ENCODE measurements at places on chromosomes 16 and 17.

- DNase-seq = no peak
Measured at GRCh38 chr16:89412811-89413210, 77.5 kb downstream of the ANKRD11 start.

DNA sequence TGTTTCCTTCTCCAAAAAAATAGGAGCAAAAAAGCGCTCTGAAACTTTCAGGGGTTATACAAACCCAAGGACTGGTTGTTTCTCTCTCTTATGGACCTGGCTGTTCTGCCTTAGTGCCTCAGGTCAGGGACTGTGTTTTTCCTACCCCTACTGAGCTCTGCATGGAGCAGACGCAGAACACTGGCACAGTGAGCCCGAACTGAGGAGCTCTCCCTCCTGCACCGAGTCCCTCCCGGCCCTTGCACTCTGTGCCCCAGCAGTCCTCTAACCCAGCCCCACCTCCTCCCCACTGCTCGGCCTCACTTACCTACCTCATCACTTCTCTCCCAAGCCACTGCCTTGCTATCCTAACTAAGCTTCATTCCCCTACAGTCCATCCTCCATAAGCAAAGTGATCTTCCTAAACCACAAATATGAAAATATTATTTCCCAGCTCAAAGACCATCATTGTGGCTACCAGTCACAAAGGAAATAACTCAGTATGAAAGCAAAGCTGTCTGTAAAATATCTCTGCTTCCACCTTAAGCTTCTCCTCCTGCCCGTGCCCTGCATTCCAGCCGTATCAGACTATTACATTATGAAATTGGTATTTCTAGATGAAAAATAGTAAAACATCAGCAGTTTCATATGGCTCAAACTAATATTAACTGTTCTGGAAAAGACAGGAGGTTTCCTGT, 13.6 kb downstream of the MEIOB start:
- DNase-seq = no peak

DNA sequence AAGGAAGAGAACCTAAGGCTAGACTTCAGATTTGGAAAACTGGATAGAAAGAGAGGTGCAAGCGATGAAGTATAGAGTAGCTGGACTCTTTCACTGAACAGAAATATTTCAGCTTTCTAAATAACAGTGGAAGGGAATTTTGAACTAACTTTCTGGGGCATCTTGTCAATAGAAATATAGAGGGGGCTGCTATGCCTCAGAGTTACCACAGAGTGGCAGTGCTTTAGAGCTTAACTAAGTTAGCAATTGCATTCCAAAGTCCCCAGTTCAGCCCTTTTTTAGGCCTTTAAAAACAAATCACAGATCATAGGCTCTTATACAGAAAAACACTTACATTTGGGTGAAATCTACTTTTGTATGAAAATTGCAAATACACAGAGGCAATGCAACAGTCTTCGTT, 154.2 kb upstream of the CDH8 start:
- DNase-seq = no peak

GRCh38 chr17:50048146-50048720, 7.7 kb upstream of the ITGA3 start:
- DNase-seq = no peak

DNA sequence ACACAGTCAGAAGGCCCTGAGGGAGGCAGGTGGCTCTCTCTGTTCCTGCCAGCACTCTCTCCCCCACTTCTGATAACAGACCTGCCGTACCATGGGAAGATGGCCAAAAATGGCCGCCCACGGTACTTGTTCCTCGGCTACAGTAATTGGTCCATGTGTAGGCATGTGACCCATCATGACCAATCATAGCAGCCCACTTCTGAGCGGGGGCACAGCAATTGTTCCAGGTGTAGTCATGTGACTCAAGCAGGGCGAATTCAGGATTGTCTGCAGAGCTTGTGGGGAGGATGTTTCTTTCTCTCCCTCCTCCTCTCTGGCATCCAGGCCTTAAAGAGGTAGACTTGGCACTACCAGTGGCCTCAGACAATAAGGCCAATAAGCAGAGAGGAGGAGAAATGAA, 250.4 kb downstream of the MRTFB start:
- no peak for DNase-seq

DNA sequence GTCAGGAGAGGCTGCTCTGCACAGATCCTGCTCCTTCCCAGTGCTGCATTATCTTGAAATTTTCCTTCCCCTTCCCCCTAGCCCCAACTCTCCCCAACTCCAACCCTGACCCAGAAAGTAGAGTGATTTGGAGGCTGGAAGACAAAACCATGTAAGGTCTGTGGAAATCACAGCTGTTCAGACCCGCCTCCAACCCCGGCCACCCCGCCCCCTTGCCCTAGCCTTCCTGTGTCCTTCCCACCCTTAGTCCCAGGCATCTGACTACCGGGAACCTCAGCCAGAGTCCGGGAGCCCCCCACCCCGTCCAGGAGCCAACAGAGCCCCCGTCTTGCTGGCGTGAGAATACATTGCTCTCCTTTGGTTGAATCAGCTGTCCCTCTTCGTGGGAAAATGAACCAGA, at the start of gene AOC3:
Gene AOC3 (plus strand): TSS at position 246 of the 400 bp plus-strand sequence. CDS start 145 bp downstream, at position 391.
- DNase-seq = no peak

GRCh38 chr17:16911141-16911937, 60.6 kb downstream of the TNFRSF13B start:
- no peak for DNase-seq

- DNase-seq = peak; percentile 44
Measured at GRCh38 chr17:41530062-41531048, 2.2 kb upstream of the KRT19 start.

DNA sequence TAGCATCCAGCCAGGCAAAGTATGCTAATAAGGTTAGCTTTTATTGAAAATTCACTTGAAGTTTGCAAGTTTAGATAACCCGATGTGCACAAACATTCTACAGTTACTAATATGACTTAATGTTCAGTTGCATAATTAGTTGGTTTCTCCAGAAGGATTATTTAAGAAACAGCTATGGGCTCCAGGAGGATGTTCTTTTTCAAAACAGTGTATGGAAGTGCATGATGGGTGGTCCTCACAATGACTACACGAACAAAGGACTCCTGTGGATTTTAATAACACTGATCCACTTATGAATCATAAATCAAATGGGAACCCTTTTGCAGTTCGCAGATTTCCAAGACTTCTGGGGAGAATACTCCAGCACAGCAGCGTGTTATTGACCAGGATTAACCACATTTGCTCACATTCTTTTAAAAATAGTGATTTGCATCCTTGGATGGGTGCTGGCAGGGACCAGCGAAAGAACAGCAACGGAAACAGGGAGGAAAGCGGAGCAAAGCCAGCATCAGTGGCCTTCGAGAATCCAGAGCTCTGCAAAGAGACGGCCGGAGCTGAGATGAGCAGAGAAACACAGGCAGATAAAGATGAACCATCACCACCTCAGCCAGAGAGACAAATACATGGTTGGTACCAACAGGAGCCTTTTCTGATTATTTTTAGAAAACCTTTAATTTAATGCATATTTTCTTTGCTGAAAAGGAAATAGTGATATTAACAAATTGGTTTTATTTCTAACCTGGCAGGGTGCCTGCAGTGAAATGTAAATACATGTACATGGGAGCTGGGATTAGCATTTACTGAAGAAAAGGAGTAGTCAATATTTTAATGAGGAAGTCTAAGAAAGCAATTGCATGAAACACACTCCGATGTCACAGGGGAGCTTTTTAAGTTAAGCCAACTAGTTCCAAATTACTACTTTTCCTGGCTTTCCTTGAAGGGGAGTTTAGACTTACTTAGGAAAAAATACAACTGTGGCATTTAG, 623.2 kb upstream of the ZFHX3 start:
- no peak for DNase-seq

GRCh38 chr17:42177684-42178083, 3.3 kb downstream of the KCNH4 start:
- no peak for DNase-seq

DNA sequence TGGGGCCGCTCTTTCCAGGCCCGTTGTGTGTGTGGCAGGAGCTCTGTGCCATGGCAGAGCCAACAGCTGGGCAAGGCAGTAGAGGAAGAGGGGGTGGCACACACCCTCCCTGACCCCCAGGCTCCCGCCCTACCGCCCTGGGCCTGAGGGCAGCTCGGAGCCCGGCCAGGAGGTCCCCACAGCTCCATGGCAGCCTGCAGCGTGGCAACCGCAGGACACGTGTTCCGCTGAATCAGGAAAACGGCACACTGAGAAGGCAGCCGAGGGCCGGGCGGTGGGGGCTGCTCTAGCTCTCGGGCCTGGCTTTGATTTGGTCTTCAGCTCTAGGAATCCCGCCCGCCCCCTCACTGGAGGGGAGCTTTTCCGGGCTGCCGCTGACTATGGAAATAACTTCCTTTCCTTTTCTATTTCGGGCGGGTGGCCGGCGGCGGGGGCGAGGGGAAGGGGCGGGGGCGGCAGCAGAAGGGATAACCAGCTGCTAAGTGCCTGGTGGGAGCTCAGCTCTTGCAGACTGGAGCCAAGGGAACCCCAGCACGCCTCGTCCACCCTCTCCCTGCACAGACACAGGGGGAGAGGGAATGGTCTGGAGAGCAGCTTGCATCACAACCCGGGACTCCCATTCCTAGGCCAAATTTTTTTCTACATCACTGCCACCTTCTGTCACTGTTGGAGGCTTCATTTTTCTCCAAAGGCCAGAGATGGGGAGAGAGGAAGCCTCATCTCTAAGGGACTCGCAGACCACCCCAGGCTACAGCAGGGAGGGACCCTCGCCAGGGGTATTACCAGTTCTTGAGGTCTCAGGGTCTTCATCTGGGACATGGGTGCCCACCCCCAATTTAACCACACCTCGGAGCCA, 24.8 kb upstream of the MRPS23 start:
- DNase-seq = peak; percentile 46

DNA sequence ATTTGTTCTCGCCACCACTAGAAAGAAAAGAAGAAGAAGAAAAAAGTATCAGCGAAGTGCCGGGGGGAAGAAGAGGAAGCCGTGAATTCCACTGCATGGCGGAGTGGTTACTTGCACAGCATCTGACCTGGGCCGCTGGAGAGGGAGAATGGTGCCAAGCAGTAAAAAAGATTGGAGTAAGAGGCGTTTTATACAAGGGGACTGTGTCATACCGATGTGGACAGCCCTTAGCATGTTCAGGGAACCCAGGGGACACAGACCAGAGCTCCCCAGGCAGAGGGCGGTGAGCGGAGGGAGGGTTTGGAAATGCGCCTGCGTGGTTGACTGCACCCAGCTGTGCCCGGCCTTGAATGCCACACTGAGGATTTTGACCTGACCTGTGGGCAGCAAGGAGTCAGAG, 52.8 kb downstream of the PLXDC1 start:
- no peak for DNase-seq

DNA sequence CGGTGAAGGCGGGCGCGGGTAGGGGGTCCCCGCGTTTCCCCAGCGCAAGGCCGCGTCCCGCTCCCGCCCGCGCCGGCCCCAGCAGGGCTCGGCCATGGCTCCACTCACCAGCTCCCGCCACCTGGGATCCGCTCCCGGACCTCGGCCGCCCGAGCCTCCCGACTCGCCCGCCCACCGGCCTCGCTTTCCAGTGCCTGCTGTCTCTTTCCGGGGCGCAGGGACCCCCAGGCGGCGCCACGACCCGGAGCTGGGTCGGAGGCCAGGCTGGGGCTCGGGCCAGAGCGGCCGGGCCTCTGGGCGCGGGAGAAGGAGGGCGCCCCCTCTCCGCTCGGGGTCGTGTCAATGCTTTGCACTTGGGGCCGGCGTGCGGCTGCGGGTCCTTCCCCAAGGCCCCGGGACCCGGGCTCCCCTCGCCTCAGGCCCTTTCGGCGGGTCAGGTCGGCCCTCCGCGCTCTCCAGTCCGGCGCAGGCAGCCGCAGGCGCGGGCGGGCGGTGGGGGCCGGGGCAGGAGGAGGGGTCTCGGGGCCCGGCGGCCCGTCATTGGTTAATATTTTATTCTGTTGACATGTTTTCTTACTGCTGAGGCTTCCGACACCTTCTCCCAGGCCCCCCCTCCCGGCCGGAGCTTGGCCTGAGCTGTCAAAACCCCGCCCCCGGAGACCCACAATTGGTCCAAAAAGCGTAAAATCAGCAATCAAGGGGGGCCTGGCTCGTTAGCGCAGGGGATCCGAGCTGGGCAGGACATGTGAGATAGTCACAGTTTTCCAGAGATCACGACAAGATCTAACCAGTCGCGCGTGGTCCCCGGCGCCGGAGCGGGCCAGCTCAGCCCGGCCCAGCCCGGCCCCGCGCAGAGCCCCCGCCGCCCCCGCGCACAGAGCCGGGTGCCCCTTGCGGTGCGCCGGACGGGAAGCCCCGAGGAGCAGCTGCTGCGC, at the start of gene TBX2:
Gene TBX2 (plus strand): TSS at position 713 of the 935 bp plus-strand sequence. CDS start 334 bp downstream, outside the sequence.
- no peak for DNase-seq

GRCh38 chr16:1182316-1182671, 29.4 kb downstream of the CACNA1H start:
- peak; percentile 53 for DNase-seq

DNA sequence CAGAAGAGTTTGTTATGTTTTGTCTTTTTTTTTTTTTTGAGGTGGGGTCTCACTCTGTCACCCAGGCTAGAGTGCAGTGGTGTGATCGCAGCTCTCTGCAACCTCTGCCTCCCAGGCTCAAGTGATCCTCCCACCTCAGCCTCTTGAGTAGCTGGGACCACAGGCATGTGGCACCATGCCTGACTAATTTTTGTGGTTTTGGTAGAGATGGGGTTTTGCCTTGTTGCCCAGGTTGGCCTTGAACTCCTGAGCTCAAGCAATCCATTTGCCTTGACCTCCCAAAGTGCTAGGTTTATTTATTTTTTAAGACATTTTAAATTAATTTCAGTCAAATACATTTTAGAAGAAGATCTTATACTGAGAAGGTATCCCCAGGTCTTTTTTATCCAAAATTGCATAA, 366.7 kb downstream of the KCNJ2 start:
- DNase-seq = no peak

DNA sequence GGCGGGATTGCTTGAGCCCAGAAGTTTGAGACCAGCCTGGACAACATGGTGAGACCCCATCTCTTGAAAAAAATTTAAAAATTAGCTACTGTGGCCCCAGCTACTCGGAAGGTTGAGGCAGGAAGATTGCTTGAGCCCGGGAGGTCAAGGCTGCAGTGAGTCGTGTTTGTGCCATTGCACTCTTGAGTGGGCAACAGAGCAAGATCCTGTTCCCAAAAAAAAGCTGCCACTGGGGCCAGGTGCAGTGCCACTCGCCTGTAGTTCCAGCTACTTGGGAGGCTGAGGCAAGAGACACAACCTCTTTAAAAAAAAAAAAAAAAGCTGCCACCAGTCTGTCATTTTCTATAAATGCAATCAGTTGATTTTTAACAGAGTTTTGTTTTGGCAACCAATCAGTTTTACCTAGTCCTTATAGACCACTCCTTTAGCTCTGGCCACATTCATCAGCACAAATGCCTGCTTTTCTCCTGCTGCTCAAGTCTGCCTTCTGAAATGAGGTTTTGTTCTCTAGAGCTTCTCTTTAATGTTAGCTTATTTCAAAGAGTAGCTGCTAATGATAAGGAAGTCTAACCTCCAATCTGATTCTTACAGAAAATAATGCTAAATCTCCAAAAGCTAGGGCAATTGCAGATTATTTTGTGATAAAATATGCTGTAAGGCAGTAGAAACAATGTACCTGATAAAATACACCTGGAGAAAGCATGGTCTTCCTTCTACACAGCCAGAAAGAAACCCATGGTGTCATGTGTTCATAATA, 64.8 kb downstream of the TUBD1 start:
- no peak for DNase-seq

GRCh38 chr16:31436221-31437045, 6.2 kb downstream of the ZNF843 start:
- DNase-seq = no peak
